Daoy (cell line): ENCODE measurements at places on chromosomes 3 and 15.

DNA sequence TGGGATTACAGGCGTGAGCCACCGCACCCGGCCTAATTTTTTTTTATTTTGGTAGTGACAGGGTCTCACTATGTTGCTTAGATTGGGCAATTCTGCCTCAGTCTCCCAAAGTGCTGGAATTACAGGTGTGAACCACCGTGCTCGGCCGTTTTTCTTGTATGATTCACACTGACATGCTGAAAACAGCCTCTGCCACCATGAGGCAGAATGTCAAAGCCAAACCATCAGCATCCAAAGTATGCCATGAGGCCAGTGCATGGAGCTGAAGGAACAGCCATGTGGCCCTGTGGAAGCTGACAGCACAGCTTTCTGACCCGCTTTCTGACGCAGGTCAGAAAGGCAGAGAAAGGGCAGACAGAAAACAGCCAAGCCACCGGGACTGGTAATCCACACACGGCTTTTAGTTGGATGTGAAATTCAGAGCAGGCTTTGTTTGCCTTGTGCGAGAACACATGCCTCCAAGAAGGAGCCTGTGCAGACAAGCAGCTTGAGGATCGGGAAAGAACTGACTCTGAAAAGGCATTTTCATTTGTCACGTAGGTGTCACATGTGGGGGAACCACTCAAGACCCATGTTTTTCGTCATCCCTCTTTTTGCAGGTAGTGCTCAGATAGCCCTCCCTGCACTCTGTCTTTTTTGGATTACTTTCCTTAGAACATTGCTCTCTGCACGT, 25.1 kb downstream of the XYLB start:
- DNase-seq: no peak

DNA sequence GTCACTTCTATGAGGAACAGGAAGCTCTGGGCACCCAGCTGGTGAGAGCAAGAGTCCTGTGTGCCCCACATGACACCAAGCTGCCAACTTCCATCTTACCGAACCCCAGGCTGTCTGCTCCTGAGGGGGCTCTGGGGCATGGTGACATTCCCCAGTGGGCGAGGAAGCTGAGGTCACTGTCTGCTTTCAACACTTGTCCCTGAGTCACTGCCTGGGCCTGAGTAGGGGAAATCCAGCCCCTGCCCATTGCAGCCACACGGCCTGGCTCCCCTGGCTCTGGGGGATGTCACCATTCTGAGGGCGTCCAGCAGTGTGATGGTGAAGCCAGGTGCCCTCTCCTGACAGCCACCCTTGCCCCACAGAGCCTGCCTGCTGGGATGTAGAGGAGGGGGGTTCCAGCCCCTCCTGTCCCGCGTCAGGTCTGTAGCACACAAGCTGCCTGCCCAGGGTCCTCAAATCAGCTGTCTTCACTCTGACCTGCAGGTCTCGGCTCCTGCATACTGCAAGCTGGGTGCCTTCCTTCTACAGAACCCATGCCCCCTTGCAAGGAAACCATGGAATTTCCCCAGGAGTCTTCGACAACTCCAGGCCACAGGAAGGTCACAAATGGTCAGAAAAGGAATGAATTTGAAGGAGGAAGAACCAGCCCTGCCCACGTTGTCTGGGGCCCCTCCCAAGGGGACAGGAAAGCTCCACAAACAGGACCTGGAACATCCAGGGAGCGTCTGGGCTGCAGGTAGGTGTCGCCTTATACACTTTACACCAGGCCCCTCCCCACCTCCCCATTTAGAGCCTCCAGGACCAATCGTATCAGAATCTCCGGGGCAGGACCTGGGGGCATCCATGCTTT, 69.9 kb upstream of the GATM start:
- DNase-seq: peak; percentile 80

DNA sequence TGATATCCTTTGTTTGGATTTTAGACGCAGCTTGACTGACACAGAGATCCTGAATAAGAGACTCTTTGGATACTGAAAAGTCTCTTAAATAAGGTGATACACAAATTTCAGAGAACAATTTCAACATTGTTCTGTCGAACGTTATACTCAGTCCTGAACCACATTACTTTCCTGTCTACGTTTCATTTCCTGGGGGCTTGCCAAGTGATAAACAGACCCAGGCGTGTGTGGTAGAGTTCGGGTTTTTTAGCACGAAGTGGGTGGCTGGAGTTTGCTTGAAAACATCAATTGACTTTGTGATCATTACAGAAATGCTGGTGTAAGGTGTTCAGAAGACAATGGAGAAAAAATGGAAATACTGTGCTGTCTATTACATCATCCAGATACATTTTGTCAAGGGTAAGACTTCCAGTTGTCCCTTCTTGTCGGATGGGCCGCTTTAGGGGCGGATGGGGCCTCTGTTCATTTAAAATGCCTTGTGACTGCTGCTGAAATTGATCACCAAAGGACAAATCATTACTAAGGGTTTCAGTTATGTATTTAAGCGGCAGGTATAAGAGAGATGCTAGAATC, at the start of gene CD96:
Gene CD96, plus strand, starts transcription at position 287 of the 573 bp plus-strand sequence. Its CDS starts 52 bp downstream, at position 339.
- DNase-seq: peak; percentile 32

GRCh38 chr15:75061272-75061671, 37.9 kb downstream of the PPCDC start:
- DNase-seq: peak; percentile 61

DNA sequence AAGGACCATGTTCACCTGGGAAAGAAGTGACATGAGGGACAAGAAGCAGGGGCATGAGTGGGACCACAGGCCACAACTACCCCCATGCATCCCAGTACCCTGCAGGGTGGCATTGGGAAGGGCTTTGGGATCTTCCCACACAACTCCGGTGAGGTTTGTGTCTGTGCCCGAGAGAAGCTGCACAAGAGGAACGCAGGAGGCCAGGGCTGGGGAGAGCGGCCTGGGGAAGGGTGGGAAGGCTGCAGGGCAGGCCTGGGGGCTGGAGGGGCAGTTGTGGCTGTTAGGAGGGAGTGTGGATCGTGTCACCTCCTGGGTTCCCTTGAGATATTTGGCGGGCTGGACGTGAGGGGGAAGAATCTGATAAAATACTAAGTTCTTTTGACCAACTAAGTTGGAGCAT, 25.3 kb upstream of the MFSD1 start:
- DNase-seq: no peak

DNA sequence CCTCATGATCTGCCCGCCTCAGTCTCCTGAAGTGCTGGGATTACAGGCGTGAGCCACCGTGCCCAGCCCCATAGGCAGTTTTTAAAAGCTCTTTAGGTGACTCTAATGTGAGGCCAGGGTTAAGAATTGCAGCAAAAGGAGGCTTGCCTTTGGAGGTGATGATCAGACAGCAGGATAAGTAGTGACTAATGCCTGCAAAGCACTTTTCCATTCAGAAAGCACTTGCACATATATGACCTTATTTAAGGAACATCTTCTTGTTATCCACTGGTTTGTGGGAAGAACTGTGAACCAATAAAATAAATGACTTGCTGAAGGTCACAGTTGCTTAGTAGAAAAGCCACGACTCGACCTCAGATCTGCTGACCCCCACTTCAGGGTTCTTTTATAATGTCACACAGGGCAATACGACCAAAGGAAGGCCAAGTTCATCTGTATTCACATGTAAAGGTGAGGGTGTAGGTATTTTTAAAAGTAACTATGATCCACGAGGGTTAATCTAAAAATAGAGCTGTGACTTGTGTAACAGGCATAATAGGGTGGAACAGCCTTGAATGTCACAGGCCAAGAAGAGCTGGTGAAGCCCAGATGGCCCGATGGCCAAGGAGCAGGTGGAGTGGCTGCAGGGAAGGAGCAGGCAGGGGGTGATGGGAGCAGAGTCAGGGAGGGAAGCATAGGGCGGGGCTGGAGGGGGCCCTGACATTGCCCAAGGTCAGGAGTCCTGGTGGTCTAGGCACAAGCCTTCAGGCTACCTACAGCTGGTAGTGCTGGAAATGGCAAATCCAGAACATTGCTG, 24.4 kb downstream of the LARP6 start:
- DNase-seq: no peak

DNA sequence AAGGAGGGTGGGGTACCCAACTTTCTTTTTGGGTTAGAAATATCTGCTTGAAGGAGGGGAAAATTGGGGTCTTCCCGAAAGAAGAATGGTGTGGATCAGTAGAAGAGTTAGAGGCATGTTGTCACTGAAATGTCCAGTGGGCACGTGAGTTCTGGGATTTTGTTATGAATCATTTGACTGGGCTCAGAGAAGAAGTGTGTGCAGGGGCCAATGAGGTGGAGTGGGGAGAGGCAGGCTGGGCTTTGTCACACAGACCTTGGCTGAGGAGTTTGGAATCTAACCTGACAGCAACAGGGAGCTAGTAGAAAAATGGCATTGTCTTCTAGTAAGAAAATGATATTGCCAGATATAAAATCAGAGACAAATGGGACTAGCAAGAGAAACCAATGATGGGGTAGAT, 436.8 kb downstream of the MFSD1 start:
- no peak for DNase-seq

GRCh38 chr3:110783541-110783940, 288.1 kb upstream of the NECTIN3 start:
- no peak for DNase-seq

DNA sequence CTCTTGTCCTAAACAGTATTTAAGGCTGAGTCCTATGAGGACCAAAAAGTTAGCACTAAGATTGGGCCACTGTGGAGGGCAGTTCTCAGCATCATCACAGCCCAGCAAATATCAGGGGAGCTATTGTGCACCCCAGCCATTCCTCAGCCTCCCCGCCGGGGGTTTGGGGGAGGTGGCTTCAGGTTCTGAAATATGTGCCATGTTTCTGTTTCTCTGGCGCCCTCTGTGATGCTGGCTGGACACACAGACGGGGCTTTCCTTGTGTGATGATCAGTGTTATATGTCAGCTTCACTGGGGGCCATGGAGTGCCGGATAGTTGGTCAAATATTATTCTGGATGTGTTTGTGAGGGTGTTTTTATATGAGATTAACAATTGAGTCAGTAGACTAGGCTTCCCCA, 106.8 kb downstream of the GABRG3 start:
- no peak for DNase-seq

GRCh38 chr3:105579439-105579838, 212.7 kb downstream of the ALCAM start:
- no peak for DNase-seq

GRCh38 chr3:36895496-36896409, 49.1 kb downstream of the TRANK1 start:
- DNase-seq: no peak

- DNase-seq: no peak
Measured at GRCh38 chr3:24294150-24294549, 200.5 kb downstream of the THRB start.
